Vagina (tissue), 2 donors: ENCODE measurements at places on chromosomes 2 and 18.
A peak's percentile ranks its signal among the peaks of the same experiment; 100 is the strongest.

DNA sequence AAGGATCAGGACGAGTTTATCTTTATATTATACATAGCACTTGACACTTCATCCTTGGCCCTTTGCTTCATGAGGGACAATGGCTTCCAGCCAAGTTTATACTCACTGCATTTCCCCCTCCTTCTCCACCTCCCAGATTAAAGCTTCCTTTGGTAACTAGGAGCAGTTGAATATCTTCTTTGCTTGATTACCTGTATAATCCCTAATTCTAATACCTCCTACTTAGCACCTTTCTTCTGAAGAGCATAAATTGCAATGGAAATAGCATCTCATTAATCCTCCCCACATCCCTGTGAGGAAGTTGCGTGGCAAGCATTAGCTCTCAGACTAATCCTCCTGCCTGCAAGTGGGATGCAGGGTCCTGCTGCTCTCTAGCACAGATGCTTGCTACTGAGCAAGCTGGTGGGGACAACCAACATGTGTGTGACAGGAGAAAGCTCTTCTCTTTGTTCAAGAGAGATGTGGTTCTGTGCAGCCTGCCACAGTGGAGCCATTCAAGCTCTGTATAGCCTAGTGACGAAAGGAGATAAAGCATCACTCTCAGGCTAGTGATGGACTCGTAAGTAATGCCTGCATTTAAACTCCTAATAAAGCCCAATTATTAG lies 19.1 kb downstream of the KLHL14 start:
- no peak for DNase-seq

DNA sequence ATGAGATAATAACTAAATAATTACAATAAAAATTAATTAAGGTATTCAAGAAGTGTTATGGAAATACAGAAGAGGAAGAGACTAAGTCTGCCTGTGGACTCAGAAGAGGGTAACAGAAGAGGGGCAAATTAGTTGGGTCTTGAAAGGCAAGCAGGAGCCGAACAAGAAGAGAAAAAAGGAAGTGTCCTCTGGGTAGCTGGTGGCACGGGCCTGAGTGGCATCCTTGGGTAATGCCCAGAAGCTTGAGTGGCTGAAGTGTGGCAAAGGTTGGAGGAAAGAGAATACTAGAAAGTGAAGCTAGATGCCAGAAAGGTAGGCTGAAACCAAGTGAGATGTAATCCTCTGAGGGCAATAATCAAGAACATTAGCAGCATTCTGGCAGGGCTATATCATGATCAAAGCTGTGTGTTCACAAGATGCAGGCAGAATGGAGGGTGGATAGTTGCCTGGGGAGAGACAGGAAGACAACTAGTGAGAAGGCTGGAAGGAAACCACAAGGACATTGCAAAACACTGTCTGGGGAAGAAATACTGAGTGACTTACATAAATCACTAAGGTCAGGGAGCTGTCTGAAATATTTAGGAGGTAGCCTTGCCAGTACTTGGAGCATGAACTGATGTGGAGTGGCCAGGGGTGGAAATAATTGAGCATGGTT lies 16.2 kb downstream of the DOCK10 start:
- no peak for DNase-seq

GRCh38 chr2:23485841-23486683 lies 101.1 kb downstream of the KLHL29 start:
- DNase-seq: no peak

GRCh38 chr2:98912221-98912851 lies 23.7 kb downstream of the CRACDL start:
- DNase-seq: peak; percentile 91

DNA sequence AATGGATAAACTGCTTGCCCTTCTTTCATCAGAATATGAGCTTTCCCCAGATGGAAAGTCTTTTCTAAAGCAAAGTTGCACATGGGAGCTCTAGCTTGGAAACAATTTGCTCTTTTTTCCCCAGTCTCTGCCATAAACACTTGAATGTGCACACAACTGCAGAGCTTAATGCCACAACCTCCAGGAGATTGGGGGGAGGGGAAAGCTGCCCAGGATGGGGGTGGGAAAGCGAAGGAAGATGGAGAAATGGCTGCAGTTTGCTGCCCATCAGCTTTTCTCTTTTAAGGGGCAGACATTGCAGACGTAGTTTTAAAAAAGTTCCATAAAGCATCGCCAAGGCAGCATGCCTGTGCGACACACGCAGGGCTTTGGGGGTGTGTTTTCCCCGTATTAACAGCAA lies 1.5 kb downstream of the ACKR3 start:
- DNase-seq: no peak

DNA sequence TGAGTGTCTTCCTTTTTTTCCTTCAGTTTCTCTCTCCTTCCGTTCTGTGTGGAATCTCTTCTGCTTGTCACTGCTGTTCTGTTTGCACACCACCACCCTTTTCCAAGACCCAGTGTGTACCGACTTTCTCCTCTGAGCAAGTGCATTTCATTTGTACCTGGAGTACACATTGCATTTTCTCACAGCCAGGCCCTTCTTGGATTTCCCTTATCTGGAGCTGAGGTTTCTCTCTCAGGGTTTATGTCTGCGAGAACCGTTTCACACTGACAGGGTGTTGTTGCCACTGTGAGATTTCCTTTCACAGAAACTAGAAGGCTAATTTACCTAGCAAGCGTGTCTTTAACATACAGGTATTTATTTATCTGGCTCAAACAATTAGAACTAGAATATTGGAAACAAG lies 26.2 kb downstream of the NCOA1 start:
- DNase-seq: no peak

- no peak for DNase-seq
Observed at GRCh38 chr2:54630858-54631497, 92.5 kb upstream of the EML6 start.

GRCh38 chr18:64929036-64929435 lies 780.1 kb upstream of the LINC00305 start:
- no peak for DNase-seq

DNA sequence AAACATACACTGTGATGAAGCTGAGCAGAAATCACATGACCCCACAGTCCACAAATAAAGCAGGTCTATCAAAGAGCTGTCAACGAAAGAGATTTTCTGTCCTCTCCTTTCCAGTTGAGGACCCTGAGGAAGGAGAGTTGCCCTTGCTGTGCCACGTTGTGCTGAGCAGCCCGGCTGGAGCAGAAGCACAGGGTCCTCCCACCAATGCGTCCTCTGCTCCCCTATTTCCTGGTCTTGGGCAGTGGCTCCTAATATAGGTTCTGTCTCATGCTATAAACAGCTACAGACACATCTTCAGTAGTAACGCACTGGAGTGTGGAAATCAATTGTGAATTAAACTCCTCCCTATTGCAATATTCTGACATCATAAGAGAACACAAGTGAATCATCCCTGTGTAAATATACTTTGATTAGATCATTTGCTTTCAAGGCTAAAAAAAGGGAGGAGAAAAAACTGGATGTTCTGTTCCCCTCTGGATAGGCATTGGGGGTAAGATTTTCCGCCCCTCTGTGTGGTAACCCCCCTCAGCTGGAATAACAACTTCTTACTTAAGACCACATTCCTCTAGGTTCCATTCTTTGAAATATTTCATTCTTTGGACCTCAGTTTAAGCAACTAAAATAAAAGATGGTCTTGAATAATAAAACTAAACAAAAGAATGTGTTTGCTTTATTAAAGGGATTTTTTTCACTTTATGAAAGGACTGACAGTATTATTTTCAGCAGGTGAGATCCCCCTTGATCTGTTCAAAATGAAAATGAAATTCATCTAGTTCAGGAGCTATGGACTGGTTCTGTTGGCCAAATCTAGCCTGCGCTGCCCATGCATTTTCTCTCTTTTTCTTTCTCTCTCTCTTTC lies 8.3 kb upstream of the RHOB start:
- DNase-seq: peak; percentile 91

- no peak for DNase-seq
Observed at GRCh38 chr2:189555232-189555631, 25.4 kb downstream of the SLC40A1 start.

DNA sequence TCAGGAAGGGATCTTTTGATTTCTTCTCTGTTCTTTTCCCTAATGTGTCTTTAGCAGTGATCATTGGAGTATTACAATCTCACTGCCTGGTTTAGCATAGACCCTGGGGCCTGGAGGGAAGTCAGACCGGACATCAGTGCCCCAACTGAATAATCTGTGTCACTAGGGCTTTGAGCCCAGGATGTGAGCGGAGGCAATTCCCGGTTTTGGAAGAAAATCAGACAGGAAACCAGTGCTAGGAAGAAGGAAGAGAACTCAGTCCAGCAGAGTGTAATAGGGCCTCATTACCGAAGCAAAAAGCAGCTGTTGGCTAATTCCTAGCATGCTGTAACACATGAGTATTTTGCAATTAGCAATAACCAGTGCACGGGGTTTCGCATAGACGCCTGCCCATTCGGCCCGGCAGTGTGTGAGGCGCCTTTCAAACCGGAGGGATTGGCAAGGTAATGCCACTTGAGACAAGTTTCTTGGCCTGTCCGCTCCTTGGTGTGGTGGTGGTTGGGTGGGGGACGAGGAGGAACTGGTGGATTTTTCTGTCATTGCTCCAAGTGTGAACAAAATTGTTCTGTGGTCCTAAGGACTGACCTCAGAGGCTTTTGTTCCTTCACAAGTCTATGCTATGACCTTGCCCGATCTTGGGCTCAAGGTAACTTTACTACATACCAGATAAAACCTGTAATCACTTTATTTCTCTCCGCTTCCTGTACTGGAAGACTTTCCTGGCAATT lies 2.8 kb downstream of the FOSL2 start:
- no peak for DNase-seq

GRCh38 chr2:52611759-52612158 lies 1155.8 kb upstream of the CHAC2 start:
- DNase-seq: no peak
